ENCODE measurements at places on chromosomes 7 and 10.

- no peak for DNase-seq
These were observed 218.6 kb upstream of the FZD1 start for GRCh38 chr7:91045606-91046005.

DNA sequence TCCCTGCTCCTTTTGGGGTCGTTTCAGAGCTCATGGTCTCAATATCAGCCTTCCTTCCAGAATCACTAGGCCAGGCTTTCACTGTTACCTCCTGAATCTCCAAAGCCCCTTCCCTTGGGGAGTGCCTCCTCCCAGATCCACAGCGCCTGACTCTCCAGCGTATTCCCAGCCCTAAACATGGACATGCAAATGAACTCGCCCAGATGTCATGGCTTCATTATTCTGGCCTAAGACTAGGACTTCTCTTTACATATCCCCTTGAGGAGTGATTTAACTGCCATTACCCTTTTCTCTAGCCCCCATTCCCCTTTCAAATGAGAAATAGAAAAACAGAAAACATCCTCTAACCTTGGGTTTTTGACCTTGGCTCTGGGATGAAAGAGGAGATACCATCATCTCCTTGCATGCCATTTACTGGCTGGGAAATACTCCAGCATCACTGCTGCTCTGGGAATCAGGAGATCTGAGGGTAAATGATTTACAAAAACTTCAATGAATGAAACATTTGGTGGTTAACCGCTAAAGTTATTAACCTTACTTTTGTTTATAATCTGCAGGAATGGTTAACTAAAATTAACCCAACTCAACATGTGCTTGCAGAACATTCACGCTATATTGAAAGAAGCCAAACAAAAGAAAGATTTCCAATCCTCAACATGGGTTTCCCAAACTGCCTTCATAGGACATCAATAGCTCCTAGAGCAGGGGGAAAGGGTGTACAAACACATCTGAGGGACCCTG is 37.0 kb downstream of the FAM171A1 start:
- no peak for DNase-seq

DNA sequence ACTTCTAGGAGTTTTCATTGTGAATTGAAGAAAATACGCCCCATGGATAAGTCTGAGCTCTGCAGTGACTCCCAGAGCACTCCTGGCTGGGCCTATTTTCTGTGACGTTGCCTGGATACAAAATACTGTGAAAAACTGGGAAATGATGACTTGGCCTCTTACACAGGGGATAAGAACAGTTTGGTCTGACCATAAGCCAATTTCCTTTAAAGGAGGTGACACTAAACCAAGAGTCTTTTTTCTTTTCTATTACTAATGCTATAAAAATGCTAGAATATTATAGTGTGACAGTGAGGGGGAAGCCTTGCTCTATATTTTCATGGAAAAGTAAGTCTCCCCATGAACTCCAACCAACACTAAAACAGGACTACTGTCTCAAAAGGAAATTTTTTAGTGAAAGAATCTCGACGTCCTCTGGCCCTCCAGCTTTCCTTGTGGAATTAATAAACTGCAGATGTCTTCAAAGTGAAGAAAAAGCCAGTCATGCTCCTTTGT is 45.5 kb downstream of the MYOF start:
- DNase-seq, result no peak

- DNase-seq, result no peak
These were observed 730.0 kb upstream of the SORCS1 start for GRCh38 chr10:107894516-107894915.

DNA sequence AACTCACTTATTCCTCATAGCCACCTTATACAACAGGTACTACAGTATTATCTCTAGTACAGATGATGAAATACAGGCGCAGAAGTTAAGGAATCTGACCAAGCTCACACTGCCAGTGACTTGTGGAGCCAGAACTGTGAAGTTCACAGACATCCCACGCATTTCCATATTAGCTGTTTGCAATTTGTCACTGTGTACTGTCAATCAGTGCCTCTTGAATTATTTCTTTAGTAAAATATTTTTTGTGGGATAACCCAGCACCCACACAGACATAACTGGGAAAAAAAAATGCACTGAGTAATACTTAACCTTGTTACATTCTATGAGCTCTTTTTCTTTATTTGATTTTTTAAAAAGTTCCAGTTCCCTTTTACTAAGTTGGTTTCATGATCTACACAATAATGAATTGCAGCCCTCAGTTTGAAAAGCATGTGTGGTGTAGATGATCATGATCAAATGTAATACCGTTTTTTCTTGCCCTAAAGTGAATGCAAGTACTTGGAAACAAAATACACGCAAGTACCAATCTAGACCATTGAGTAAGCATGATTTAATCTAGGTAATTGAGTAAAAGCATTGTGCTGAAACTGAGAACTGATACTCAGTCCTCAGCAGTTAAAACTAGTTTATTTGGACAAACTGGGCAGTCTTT is 14.1 kb downstream of the CUL1 start:
- DNase-seq, result no peak

- DNase-seq, result no peak
These were observed 2.9 kb upstream of the WDFY4 start for GRCh38 chr10:48681740-48682139.

DNA sequence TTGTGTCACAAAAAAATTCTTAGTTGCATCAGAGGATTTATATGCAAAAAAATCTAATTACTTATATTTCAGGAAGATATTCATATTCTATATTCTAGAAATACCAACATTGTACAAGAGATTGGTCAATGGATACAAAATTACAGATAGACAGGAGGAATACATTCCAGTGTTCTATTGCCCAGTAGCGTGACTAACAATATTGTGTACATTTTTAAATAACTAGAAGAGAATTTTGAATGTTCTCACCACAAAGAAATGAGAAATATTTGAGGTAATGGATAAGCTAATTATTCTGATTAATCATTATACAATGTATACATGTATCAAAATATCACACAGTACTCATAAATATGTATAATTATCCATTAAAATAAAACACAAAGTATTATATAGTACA is 253.3 kb downstream of the IPMK start:
- DNase-seq, result no peak

GRCh38 chr7:50369143-50370026 is 64.9 kb downstream of the IKZF1 start:
- no peak for DNase-seq

GRCh38 chr10:75386128-75386527 is 15.4 kb downstream of the ZNF503 start:
- no peak for DNase-seq

DNA sequence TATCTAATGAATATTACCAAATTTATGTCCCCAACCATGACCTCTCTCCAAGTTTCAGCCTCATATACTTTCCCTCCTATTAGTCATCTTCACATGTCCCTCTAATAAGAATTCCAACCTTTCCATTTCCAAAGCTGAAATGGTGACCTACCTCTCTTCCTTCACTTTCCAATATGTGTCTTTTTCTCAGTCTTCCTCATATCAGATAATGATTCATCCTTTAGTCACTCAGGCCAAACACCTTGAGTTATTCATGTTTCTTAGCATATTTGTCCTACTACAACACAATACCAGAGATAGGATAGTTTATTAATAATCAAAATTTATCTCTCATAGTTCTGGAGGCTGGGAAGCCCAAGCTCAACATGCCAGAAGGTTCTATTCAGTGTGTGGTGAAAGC is 318.5 kb upstream of the ZWINT start:
- DNase-seq, result no peak

DNA sequence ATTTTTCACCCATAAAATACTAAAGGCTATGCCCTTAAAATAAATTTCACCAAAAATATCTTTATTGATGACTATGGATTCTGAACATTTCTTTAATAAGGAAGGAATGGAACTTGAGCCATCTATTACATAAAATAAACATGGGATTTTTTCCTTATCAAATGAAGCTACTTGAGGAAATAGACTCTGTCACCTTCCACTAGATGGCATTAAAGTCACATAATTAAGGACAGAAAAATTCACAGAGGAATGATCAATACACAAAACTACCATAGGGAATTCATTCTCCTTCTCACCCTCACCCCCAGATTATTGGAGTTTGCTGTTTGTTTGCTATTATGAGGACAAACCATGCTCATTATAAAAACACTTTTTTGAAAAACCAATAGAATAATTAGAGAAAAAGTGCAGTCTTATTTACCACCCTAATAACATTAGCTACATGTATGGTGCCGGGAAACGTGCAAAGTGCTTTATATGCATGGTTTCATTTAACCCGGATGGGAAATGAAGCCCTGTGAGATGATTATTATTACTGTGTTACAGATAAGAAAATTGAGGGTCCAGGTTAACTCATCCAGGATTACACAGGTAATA is 21.1 kb upstream of the FOXI2 start:
- DNase-seq, result no peak

DNA sequence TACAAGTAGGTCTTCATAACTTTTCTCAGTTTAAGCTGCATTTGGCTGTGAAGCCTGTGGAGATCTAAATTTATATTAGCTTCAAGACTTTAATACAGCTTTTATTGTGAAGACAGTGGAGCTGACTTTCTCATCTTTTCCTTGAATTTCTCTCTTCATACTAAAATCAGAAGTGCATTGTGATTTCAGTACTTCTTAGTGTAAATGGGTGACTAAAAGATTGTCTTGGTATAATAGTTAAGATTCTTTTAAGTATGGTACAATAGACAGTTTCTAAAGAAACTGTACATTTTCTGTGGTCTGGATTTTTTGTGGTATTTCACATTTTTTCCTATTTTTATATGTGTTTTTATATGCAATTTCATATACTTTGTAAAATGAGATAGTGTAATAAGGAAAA is 21.0 kb upstream of the DDX21 start:
- DNase-seq, result no peak

- no peak for DNase-seq
These were observed 2.8 kb downstream of the FAM20C start for GRCh38 chr7:195010-195829.

- no peak for DNase-seq
These were observed 98.0 kb downstream of the MAD1L1 start for GRCh38 chr7:2134740-2135139.
